ENCODE measurements at places on chromosomes 1 and 21.
A peak's percentile ranks its signal among the peaks of the same experiment; 100 is the strongest.

- DNase-seq: no peak
Observed at GRCh38 chr1:24392604-24392946, 21.0 kb downstream of the STPG1 start.

GRCh38 chr1:80993154-80993980, 807.4 kb upstream of the ADGRL2 start:
- no peak for DNase-seq

DNA sequence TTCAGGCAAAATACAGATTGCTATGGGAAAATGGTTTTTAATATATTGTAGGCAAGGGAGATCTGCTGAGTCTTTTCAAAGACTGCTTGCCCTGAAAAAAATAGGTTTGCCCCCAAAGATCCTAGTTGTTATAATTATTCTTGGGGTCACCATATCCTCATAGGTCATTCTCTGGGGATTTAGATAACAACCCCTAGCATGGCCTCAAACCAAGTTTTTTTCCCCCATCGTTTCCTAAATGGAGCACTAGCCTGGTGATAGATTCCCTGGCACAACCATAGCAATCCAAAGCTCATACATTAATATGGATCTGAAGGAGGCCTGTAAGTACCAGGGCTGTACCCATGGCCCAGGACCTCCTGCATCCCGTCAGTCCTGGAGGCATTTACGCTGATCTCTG, 315.2 kb downstream of the BACH1 start:
- no peak for DNase-seq

DNA sequence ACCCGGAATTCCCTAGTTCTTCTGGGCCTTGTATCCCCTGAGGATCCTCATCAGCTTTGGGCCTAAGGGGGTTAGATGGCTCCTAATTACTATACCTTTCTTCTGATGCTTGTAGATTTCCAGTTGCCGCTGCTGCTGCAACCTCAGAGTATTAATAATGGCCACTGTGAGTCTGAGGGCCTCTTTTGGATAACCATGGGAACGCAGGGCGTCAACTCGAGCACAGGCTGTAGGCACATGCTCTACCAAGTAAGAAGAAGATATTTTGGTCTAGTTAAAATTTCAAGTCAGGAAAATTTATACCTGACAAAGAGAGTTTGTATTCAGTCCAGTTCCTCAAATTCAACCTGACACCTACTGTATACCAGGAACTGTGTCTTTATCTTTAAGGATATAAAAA, 28.2 kb downstream of the UROD start:
- no peak for DNase-seq

- DNase-seq: no peak
Observed at GRCh38 chr1:208080396-208081286, 163.5 kb downstream of the PLXNA2 start.

DNA sequence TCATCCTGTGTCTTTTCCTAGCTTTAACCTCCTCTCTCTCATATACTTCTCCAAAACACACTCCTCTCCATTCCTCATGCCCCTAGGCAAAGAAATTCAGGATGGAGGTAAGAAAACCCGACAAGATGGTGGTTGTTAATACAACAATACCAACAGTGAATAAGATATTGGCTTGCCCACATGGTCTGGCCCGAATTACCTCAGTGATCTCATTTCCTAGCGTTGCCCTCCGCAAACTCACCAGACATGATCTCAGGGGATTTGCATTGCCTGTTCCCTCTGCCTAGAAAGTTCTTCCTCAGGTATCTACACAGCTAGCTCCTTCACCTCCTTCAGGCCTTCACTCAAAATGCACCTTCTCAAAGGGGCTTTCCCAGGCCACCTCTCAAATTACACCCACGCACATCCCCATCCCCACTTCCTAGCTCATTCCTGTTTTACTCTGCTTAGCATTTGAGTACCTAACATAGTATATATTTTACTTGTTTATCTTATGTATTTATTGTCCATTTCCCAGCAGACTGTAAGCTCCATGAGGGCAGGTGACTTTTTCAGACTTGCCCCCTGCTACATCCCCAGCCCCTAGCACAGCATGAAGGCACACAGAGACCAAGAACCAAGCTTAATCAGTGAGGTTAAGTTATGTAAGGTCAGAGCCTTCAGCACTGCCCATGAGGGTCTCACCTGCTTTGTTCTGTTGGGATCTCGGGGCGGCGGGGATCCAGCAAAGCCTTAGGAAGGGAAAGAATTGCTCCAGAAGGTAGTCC, 10.2 kb upstream of the UBR4 start:
- no peak for DNase-seq

GRCh38 chr1:199124351-199124750, 485.5 kb downstream of the PTPRC start:
- DNase-seq: no peak

DNA sequence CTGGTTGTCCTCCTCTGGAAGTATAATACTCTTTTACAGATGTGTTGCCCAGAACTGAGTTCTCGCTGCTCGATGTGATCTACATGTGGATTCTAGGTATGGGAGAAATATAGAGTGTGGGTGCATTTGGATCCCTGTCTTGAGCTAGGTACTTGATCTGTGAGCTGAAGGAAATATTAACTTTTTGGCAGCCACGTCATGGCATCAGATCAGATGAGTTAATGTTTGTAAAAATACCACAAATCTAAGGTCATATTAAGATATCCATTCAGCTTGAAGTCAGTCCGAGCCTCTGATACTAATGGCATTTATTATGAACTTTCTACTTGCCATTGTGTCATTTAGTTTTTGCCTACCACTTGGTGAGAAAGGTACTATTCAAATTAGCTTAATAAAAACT, 24.6 kb downstream of the MAPKAPK2 start:
- no peak for DNase-seq

- no peak for DNase-seq
Observed at GRCh38 chr1:11792106-11792505, 13.7 kb downstream of the MTHFR start.

GRCh38 chr1:3483801-3484444, 29.5 kb downstream of the ARHGEF16 start:
- peak; percentile 74 for DNase-seq

DNA sequence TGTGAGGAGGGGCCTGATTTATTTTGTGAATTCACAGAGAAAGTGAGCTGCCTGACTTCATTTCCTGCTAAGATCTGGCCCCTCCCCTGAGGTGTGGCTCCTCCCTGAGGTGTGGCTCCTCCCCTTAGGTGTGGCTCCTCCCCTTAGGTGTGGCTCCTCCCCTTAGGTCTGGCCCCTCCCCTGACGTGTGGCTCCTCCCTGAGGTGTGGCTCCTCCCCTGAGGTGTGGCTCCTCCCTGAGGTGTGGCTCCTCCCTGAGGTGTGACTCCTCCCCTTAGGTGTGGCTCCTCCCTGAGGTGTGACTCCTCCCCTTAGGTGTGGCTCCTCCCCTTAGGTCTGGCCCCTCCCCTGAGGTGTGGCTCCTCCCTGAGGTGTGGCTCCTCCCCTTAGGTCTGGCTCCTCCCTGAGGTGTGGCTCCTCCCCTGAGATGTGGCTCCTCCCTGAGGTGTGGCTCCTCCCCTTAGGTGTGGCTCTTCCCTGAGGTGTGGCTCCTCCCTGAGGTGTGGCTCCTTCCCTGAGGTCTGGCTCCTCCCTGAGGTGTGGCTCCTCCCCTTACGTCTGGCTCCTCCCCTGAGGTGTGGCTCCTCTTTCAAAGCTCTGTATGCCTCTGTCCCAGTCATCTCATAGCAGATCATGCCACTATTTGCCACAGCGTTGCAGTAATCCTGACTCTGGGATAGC, 26.9 kb upstream of the LRRC3 start:
- DNase-seq: peak; percentile 77

- DNase-seq: no peak
Observed at GRCh38 chr21:34695434-34695833, 26.6 kb downstream of the CLIC6 start.

- DNase-seq: no peak
Observed at GRCh38 chr1:203764105-203765028, 616 bp upstream of the LAX1 start.

GRCh38 chr1:115145226-115145625, 55.9 kb upstream of the TSPAN2 start:
- no peak for DNase-seq

DNA sequence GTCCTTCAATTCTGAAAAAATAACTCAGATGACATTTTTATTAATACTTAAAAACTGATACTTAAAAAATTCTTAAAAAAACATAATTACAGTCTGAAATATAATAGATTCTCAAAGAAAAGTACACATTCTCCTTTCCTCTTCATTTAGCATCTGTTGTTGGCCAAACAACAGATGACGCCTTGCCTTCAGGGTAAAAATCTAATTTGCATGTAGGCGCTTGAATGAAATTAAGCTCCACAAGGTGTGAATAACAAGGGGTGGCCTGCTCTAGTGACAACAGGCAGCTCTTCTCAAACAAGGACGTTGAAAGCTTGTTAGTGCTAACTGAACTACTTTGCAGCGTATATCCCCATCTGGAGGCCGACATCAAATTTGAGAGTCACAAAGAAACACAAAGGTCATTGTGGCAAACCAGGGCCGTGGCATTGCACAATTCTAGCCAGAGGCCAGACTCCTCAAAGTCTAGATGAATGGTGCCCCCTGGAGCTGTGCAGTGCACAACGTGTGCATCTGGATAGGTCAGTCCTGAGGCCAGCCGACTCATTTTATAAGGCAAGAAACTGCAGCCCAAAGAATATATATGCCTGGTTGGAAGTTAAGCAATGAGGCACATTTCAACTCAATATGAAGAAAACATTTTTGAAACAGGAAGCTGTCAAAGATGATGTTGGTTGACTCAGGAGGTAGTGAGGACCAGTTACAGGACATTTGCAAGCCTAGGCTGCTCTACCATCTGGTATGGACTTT, 459.2 kb upstream of the RUNX1 start:
- no peak for DNase-seq

DNA sequence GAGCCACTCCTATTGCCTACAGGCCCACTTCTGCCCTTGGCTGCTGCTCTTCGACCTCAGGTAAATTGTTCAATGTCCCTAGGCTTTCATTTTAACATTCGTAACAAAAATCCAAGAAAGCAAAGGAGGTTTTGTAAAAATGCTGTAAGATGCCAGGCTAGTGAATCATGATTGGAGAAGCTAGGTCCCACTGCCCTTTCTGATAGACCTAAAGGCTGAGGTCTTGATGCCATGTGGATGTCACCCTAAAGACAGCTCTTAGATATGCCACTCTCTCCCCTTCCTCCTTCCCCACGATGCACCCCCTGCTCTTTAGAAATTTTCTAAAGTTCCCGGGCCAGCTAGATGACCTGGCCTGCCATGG, 9.9 kb upstream of the TMEM39B start:
- no peak for DNase-seq

DNA sequence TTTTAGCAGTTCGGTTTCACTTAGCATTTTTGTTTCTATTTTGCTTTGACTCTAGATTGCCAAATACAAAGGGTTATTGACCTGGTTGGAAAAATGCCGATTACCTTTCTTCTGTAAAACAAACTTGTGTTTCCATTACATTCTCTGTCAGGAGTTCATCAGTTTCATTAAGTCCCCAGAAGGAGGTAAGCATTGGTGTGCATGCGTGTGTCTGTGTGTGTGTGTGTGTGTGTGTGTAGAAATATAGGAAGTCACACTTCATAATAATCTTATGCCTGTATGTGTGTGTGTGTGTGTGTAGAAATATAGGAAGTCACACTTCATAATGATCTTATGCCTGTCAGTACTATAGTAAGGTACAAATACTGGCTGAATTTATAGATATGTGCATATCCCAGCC, 10.0 kb downstream of the RGSL1 start:
- DNase-seq: no peak

GRCh38 chr1:172345077-172345476, 75.4 kb upstream of the C1orf105 start:
- DNase-seq: no peak

GRCh38 chr1:248807067-248807737, 18.5 kb downstream of the SH3BP5L start:
- DNase-seq: peak; percentile 73

DNA sequence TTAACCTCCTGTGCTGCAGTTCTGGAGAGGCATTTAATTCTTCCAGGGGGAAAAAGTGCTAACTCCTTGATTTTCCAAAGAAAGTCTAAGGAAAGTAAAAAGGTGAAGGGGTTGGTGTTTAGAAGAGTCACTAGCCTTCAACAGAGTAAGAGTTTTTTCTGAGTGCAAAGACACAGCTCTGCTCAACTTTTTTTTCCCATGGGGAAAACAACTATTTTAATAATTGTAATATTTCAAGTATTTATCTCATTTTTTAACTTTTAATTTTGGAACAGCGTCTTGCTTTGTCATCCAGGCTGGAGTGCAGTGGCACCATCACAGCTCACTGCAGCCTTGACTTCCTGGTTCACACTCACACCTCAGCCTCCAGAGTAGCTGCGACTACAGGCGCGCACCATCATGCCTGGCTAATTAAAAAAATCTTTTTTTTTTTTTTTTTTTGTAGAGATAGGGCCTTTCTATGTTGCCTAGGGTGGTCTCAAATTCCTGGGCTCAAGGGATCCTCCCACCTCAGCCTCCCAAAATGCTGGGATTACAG, 202.6 kb downstream of the APP start:
- no peak for DNase-seq

GRCh38 chr1:25861316-25862286, 2.3 kb upstream of the AUNIP start:
- no peak for DNase-seq

DNA sequence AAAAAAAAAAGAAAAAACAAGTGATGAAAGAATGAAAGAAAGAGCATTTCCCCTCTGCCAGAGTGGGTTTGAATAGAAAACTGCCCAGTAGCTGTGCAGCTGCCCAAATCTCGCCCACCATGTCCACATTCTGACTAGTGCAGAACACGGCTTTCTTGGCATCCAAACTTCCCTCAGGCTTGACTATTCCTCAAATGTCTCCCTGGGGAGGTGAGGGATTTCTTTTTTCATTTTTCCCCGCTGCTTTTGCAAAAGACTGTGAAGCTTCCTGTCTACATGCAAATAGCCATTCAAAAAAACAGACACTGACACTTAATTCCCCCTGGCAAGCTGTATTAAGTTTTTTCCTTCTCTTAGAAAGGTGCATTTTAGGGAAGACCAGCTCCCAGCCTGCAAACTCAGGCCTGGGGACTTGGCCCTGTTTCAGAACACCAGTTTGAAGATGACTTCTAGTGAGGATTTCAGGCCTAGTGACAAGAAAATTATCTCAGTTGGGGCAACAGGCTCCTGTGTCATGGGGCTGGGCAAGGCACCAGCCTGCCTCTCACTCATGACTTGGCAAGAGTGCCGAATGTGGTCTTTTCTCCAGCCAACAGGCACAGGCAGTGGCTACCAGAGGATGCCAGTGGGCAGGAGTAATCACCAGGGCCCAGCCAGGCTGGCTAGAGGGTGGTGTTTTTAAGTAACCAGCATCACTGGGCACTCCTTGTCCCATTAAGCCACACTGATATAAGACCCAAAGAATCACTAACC, 178.1 kb upstream of the NFIA start:
- no peak for DNase-seq

GRCh38 chr1:247156787-247157232, 15.0 kb downstream of the ZNF124 start:
- no peak for DNase-seq

GRCh38 chr1:14511796-14512585, 86.5 kb upstream of the KAZN start:
- DNase-seq: no peak

- no peak for DNase-seq
Observed at GRCh38 chr1:17853241-17853935, 98.3 kb downstream of the ACTL8 start.

All from stimulated activated effector memory CD8-positive, alpha-beta T cell treated with anti-CD3 and anti-CD28 coated beads, Interleukin-12 subunit alpha, Interleukin-12 subunit beta, amount 100 ng/mL, for 72 hours (primary cell).